RCC 7860 (cell line): ENCODE measurements at places on chromosomes 5 and 9.
A peak's percentile ranks its signal among the peaks of the same experiment; 100 is the strongest.

- DNase-seq: peak; percentile 10
Measured at GRCh38 chr5:126947146-126948010, 83.0 kb downstream of the MARCHF3 start.

DNA sequence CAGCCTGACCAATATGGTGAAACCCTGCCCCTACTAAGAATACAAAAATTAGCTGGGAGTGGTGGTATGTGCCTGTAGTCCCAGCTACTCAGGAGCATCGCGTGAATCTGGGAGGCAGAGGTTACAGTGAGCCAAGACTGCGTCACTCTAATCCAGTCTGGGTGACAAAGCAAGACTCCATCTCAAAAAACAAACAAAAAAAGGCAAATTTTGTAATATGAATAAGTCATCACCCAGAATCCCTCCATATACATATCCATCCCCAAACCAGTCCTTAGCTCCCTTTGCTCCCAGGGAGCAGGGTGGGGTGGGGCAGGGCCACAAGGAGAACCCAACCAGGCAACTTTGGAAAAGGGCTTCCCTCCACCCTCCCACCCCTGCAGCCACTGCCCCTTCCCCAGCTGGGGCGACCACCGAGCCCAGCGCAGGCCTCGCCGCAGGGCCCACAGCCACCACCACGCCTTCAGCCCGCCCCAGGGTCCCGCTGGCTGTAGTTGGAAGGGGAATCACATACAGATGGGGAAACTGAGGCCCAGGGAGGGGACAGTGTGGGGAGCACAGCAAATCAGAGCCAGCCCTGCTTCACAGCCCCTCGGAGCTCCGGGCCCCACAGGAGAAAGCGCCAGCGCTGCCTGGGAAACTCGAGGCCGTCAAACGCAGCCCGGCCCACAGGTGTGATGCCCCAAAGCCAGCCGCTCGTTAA is 7.8 kb downstream of the NOTCH1 start:
- DNase-seq: no peak

DNA sequence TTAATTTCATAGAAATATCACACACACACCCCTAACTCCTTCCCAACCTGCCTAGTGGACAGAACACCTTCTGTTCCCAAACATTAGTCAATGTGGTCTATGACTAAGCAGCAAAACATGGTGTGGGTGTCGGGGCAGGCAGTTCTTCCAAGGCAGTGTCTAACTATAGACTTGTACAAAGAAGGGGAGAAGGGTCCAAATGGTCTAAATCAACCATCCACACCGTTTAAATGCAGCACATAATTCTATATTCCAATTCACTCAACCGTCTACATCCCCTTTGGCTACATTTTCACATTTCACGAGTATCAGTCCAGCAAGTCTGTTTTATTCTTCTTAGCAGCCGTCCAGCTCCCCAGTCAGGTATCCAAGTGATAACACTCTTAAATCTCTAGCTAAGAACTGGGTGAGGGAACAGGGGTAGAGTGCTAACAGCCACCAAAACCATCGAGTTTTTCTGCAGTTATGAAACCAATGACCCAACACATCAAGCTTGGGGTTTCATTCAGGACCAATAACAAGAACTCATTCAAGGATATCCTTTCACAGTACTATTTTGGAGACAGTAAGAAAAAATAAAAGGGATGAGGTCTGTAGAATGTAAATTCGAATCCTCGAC is 3.3 kb downstream of the ZNF608 start:
- DNase-seq: peak; percentile 92

DNA sequence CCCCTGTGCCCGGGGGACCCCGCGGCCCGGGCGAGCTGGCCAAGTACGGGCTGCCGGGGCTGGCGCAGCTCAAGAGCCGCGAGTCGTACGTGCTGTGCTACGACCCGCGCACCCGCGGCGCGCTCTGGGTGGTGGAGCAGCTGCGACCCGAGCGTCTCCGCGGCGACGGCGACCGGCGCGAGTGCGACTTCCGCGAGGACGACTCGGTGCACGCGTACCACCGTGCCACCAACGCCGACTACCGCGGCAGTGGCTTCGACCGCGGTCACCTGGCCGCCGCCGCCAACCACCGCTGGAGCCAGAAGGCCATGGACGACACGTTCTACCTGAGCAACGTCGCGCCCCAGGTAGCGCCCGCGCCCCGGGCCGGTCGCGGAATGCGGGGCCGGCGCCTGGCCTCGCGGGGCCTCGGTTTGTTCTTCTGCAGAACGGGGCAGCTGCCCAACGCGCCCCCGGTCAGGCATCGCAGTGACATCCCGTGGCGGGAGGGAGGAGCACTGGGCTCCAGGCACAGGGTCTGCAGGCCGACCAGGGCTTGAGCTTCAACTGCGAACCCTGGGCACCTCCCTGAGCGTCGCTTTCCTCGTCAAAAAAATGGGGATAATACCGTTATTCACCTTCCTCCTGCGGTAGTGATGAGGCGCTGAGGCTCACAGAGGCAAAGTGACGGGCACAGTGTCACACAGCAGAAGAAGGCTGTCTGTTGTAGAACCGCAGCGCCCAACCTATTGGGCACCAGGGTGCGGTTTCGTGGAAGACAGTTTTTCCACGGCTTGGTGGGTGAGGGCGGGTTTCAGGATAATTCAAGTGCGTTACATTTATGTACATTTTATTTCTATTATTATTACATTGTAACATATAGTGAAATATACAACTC is 777 bp downstream of the ENDOG start:
- peak; percentile 16 for DNase-seq

DNA sequence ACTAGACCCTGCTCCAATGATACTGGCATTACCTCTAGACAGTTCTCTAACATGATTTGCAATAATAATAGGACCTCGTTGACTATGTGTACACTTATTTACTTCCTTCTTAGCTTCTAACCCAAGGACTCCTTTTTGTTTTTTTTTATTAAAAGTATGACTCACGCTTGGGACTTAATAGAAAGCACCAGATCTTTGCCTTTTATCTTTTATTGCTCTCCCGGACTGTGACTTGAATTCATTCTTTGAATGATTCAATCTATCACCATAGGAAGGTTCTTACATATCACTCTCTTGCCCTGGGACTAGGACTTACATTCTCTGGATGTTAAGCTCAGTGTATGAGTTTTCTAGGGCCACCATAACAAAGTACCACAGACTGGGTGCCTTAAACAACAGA is 9.0 kb downstream of the C9 start:
- DNase-seq: no peak
